ENCODE measurements at places on chromosomes 4 and X.
A peak's percentile ranks its signal among the peaks of the same experiment; 100 is the strongest.

- no peak for DNase-seq
These were observed 597.7 kb downstream of the PCDH18 start for GRCh38 chr4:136934601-136935000.

- DNase-seq, result no peak
These were observed 620.0 kb downstream of the BCOR start for GRCh38 chrX:39477762-39478120.

DNA sequence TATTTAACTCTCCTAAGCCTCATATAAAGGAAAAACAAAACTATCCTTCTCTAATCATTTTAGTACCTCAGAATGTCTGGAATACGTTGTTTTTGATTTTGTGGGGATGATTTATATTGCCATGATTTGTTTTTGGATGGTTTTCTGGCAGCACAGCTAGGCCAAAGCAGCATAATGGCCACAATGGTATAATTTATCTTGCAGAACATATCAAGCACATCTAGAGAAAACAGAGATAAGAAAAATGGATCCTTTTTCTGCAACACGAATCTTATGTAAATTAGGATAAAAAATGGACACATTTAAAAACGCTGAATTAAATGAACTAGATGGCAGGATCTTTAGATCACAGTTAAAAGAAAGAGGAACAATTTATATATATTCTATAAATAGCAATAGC is 269.9 kb upstream of the FAT4 start:
- DNase-seq, result no peak

DNA sequence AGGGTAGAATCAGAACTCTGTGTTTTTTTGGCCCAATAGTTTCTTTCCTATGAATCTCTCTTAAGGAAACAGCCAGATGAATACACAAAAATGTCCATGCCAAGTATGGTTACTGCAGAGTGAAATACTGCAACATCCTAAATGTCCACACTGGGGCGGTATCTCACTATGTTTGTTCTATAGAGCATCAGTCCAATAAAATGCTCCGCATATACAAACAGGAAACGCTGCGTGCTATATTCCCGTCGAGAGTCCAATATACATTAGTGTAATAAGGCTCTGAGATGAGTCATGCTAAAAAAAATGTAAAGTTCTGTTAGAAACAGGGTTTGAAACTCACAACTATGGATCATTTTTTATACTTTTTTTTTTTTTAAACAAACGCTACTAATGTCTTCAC is 72.9 kb upstream of the ENOX2 start:
- DNase-seq, result peak; percentile 67

DNA sequence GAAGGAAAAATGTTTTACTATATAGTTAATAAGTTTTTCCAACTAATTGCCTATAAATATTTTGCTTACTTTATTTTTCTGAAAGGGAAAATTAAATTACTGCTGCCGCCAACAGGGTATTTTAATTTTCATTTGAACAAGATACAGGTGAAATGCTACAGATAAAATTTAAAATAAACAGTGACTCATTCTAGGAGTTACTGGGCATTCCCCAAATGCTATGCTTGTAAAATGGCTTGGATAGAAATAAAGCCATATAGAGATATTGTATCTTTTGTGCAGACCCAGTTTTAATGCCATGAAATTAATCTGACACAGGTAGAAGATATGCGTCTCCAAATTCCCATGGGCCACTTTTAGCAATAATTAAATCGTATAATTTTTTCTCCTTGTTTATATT is 144.5 kb downstream of the NAP1L3 start:
- no peak for DNase-seq

DNA sequence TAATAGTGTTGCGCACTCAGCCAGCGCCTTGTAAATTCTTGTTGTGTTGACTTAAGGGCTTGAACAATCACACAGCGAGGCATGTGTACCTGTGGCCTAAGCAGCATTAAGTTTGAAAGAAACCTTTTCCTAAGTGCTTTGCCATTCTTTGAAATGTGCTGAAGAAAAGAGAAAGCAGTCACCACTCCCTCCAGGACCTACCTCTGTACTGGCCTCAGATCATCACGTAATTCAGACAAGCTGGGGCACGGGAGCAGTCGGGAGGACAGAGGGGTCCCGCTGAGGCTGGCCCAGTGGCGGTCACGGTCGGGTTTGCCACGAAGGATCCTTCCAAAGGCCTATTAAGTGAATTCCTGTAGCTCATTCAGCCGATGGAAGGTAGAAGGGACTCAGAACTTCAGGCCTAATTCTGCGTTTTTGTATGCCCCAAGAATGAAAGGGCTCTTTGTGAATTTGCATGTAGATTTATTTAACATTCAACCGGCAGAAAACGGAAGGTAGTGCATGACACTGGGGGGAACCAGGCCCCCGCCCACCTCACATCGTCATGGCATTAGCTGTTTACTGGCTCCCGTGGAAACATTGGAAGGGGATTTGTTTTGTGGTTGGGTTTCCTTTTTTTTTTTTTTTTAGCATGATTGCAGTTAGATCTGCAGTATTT is 106.3 kb downstream of the TRAPPC11 start:
- DNase-seq, result no peak

DNA sequence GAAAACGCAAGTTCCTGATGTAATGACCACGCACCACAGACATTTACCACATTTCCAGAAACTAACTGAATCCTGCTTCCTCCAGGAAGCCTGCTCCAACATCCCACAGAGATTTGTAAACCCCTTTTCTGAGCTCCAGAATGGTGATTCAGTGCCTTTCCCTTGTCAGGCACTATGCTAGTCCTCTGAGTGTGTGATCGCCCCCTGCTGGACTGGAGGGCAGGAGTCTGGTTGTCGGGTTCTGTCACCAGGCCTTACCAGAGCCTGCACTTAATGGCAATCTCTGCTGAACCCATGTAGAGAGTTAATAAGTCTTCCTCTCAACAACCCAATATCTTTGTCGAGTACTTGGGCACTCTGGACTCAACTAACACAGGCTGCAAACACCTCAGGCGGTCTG is 14.5 kb upstream of the KDM5C start:
- peak; percentile 6 for DNase-seq

DNA sequence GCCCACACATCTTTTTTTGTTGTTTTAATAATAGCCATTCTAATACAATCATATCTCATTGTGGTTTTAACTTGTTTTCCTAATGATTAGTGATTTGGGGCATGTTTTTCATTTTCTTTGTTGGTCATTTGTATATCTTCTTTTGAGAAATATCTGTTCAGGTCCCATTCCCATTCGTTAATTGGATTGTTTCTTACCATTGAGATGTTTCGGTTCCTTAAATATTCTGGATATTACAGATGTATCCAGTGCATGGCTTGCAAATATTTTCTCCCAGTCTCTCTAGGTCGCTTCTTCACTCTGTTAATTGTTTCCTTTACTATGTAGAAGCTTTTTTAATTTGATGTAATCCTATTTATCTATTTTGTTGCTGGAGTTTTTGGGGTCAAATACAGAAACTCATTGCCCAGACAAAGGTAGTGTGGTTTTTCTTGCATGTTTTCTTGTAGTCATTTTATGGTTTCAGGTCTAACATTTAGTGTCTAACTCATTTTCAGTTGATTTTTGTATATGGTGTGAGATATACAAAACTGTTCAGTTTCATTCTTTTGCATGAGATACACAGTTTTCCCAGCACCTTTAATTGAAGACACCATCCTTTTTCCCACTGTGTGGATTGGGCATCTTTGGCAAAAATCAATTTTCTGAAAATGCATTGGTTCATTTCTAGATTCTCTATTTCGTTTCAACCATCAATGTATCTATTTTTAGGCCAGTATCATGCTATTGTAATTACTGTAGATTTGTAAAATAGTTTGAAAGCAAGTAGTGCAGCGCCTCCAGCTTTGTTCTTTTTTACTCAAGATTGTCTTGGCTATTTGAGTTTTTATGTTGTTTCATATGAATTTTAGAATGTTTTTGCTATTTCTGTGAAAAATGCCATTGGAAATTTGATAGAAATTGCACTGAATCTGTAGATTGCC is 195.9 kb downstream of the SCFD2 start:
- DNase-seq, result no peak

GRCh38 chrX:9392445-9392844 is 72.4 kb upstream of the TBL1X start:
- DNase-seq, result peak; percentile 64

DNA sequence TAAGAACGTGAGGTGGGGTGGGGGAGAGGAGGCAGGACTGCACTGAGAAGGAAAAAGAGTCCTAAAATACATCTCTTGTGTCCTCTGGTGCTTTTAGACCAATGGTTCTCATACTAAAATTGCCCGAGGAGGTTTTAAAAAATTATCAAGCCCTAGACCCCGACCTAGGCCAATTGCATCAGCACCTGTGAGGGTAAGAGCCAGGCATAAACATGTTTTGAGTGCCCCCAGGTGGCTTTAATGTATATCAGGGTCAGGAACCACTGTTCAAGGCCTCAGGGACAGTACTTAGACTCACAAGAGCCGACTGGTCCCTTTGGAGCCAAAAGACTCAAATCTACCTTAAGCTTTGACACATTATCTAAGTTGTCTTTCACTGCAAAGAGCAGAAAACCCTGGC is 37.5 kb upstream of the TMEM150C start:
- peak; percentile 6 for DNase-seq

GRCh38 chrX:26670521-26670920 is 454.6 kb downstream of the MAGEB5 start:
- no peak for DNase-seq

GRCh38 chrX:125319646-125320521 is at the start of gene TEX13C:
Gene TEX13C, plus strand, starts transcription at chrX:125319871. Its CDS starts 249 bp downstream, at chrX:125320120.
- DNase-seq, result no peak

GRCh38 chr4:146342600-146343192 is 128.4 kb downstream of the REELD1 start:
- peak; percentile 62 for DNase-seq

DNA sequence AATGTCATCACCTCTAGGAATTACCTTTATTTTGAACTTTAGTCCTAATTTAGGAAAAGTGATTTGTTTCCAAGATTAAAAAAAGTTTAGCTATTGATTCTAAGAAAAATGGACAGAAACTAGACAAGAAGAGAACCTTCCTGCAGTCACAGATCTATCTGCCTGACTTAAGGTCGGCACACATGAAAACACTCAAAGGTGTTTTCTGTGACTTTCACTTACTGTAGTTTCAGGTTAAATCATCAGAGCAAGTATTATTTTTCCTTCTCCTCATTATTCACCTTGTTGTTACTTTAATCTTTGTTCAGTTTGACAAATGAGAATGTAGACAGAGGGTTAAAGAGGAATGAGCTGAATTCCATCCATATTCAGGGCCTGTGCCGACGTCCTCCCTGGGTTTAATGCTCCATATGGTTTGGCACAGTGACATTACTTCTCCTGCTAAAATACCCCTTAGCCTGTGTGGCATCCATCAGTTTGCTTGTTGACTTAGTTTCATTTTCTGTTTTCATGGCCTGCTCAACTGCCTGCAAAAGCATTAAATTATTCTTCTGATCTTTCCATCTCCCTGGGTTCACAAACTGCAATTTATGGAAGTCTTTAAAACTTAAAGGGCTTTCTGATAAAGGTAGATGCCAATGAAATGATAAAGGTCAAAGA is 352.7 kb downstream of the NKX6-1 start:
- DNase-seq, result no peak
